ENCODE measurements at places on chromosomes 7 and 10.

DNA sequence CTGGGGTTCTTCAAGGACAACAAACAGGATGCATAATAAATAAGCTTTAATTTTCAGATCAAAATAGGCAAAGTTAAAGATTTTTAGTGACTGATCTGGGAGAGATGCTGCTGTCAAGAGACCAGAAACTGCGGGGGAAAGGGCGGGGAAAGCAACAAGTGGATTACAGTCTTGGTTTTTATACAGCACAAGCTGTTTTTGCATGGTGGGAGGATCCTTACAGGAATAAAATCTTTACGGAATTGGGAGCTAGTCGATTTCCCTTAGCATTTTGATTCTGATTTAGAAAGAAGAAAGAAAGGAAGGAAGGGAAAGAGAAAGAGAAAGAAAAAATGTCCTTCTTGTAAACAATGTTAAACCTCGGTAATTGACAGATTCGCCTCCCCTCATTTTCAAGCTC, 242.3 kb upstream of the SP8 start:
- no peak for DNase-seq

DNA sequence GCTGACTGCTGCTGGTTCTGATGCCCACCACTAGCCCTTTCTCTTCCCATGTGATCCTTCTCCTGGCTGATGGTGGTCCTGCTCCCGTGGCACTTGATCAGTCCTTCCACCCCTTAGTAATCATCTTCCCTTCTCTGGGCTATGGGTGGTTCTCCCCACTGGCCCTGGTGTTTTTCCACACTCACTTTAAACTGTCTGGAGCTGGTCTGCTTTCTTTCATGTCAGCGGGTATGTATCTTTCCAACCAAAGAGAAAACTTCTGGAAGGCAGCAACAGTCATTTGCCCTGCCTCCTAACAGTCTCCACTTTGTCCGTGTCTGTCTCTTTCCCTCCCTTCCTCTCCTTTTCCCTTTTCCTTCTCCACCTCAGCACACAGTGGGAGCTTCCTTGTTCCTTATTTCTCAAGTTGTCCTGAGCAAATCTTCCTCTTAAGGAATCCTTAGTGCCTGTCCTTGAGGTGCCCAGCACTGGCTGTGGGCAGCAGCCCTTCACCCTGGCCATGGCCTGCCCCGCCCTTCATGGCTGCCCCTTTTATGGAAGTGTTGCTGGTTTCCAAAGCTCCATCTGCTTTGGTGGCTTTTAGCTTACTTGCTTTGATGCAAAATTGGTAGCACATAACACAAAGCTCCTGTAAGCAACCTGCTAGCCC, 189.0 kb downstream of the TCF7L2 start:
- no peak for DNase-seq

DNA sequence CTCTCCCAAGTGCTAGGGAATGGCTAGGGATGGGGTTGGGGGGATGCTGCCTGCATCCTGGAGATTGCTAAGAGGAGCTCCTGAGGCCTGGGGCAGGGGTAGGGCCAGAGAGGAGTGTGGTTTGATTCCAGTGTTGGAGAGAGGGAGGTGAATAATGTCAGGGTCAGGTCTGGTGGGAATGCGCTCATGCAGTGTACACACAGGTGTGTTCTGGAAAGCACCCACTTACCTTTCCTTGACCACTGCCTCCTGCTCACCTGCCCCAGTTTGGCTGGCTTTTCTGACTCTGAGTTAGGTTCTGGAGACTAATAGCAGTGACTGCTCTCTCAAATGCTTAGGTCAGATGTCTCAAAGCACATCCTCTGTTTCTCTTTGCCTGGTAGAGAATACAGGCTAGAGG, 135.4 kb upstream of the BMPER start:
- no peak for DNase-seq

- DNase-seq, result no peak
These were observed 14.7 kb upstream of the SLC16A9 start for GRCh38 chr10:59724098-59724938.

GRCh38 chr10:117921421-117921820, 125.3 kb downstream of the RAB11FIP2 start:
- DNase-seq, result no peak

- DNase-seq, result no peak
These were observed 72.6 kb upstream of the OPALIN start for GRCh38 chr10:96431211-96431970.

DNA sequence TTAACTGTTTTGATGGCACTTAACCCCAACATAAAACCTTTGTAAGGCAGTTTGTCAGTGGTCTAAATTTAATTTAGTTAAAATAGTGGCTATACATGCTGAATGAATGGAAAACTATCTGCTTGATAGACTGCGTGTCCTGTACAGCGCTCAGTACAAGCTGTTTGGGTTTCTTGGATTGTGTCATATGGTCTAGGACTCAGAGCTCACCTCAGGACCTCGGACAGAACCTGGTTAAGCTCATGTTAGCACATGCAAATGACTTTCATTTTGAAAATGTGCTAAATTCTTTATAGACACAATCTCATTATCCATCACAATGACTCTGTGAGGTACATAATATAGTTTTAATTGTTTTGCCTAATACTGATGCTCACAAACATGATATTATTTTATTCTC, 55.7 kb upstream of the RELN start:
- DNase-seq, result no peak

DNA sequence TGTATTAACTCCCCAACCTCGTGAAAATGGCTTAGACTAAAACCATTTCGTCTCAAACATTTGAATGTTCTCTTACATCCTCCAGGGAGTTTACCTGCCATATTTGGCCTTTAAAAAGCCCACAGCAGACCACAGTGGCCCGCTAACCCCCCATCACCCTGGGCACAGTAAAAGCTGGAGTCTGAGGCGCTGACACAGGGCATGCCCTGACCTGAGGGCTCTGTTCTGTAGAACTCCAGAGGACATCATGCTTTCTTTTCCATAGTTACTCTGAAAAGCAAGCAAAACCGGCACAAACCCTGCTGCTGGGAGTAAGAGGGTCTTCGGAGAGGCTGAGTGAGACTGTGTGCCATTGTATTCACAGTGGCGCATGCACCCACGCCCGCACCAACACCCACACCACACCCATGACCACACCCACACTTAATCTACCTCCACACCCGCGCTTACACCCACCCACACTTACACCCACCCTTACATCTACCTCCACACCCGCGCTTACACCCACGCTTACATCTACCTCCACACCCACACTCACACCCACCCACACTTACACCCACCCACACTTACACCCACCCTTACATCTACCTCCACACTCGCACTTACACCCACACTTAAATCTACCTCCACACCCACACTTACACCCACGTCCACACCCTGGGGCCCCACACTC, 32.1 kb downstream of the LRRC27 start:
- DNase-seq, result no peak
